ENCODE measurements at places on chromosomes 13 and 19.

DNA sequence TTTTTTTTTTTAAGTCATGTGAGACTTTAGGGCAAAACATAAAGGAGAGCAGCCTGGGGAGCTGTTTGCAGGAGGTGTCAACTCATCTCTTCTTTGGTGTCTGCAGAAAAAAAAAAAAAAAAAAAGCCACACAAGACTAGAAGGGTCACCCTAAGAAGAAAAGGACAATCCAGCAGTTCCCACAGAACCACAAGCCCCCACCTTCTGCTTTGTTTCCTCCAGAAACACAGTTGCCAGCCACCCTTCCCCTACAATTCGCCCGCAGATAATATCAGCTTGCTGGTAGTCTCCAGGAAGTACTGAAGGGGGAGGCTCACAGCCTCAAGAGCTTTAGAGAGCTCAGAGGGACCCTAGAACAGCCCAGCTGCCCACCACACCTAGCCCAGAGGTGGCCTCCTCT lies 22.3 kb upstream of the ZBTB7A start:
- DNase-seq = peak; percentile 61

DNA sequence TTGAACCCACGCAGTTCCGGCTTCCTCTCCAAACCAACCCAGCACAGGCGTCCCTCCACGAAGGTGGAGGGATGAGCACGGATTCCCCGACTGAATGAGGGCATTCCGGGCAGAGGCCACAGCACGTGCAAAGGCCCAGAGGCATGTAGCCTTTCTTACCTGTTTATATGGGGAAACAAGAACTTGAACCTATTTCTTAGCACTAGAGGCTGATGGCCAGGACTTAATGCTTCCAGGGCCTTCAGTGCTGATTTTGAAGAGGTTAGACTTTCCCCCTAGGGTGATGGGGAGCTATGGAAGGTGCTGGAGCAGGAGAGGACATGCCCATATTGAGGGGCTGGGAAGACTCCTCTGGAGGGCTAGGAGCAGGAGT lies 2.0 kb downstream of the MAST3 start:
- no peak for DNase-seq

DNA sequence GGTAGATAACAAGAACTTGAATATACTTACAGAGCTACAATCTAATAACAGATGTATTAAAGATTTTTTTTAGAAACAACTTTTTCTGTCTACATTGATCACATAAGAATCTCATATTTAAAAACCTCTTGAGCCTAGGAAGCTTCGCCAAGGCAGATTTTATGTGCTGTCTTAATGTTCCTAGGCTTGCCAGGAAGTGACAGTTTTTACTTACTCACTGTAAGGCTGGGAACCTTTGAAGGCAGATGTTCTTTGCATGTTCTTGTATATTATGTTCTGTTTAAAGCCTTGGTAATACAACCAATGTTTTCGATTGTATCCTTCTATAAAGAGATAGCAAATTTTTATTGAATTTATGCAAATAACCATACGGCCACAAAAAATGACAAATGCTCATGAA lies 492.7 kb downstream of the GPC5 start:
- DNase-seq = no peak

DNA sequence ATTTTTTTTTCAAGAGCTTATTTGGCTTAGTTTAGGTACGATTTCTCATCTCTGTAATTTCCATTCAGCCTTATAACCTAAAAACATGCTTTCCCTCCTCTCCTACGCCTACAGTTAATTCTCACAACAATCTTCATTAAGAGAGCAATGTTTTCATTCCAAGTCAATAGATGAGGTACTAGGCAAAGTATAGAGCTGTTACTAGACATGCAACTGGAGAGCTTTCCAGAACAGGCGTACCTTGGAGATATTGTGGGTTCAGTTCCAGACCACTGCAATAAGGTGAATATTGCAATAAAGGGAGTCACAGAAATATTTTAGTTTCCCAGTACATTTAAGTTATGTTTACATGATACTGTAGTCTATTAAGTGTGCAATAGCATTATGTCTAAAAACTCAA lies 34.8 kb downstream of the TGDS start:
- no peak for DNase-seq

- no peak for DNase-seq
Measured at GRCh38 chr19:32580353-32580900, 563 bp upstream of the PDCD5 start.

DNA sequence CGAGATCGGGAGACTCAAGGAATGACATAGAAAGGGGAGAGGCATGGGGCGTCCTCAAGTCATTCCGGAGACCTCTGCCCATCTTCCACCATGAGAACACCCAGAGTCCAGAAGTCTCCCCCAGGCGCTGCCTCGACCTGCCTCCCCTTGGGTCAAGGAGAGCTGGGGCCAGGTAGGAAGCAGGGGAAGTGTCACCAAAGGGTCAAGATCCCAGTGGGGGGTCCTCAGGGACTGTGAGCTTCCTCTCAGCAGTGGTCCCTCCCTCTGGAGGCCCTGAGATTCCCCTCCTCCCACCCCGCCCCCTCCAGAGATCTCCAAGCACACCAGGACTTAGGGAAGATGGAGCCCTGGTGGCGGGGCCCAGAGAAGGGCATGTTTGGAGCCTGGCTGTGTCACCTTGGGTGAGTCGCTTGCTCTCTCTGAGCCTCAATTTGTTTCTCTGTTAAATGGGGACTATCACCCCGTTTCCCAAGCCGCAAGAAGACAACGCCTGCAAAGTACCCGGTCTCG lies 919 bp downstream of the DACT3 start:
- no peak for DNase-seq

GRCh38 chr19:19554074-19555023 lies 16.3 kb downstream of the CILP2 start:
- peak; percentile 71 for DNase-seq

DNA sequence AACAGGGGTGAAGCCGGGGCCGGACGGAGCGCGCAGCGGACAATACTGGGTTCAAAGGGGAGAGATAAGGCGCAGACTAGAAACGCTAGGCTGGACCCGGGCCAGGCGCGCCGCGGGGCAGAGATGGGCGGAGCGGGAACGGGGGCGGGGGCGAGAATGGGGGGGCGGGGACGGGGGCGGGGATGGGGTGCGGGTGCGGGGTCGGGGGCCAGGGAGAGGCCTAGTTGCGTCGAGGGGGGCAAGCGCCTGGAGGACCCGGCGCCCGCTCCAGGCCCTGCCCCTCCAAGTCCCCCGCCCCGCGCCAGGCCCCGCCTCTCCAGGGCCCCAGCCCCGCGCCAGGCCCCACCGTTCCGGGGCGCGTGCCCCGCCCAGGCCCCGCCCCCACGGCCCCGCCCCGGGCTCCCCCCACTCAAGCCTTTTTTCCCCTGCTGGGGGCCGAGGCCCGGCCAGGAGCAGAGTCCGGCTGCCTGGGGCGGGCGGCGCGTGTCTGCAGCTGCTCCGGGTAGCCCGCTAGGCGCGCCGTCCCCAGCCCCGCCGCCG lies at the start of gene CERS4:
CERS4 (plus strand) TSS at position 449 of the 540 bp plus-strand sequence. CDS start 41,707 bp downstream, outside the sequence.
- peak; percentile 93 for DNase-seq

DNA sequence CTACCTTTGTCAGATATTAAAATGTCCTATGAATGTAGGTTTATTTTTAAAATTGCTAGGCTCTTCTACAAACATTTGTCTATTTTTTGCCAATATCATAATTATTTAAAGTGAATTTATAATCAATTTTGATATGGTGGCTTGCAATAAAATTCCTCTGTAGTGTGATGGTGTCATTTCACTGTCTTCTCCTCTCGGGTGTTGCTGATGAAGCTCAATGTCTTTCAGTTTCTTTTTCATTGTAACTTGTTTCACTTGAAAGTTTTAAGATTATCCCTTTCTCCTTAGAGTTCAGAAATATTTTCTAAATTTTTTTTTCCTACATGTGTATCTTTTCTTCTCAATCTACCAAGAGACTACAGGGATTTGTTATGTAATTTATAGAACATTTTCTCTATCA lies 267.1 kb upstream of the EDNRB start:
- DNase-seq = no peak

DNA sequence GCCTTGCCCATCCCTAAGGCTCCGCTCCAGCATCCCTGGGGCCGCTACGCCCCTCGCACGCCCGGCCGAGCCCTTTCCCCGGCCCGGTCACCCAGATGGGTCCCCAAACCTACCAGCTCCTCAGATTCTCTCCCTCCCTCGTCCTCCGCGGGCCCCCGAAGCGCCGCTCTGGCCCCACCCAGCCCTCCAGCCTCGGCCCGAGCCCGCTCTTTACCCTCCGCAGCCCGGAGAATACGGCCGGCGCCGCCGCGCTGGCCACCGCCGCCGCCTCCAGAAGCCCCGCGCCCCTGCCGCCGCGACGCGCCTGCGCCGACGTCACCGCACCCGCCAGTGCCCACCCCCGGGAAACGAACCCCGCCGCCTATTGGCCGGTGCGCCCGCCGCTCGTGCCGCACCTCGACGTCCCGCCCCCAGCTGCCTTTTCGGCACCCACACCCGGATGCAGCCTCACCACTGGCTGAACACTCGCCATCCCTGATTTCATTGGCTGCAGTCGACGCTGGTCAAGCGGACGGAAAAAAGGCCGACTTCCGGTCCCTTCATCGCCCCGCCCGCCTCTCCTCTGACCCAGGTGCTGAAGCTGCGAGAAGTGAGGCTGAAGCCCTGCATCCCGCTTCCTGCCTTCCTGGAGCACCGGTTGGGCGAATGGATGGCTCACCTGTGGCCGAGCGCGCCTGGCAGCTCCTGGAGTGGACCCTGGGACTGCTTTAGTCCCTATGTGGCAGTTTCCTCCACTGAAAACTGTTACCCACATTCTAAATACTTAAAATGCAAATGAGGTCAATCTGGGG lies at the start of gene DAPK3:
DAPK3 (minus strand) TSS at position 292 of the 791 bp plus-strand sequence. CDS start 1,364 bp downstream, outside the sequence.
- peak; percentile 94 for DNase-seq

DNA sequence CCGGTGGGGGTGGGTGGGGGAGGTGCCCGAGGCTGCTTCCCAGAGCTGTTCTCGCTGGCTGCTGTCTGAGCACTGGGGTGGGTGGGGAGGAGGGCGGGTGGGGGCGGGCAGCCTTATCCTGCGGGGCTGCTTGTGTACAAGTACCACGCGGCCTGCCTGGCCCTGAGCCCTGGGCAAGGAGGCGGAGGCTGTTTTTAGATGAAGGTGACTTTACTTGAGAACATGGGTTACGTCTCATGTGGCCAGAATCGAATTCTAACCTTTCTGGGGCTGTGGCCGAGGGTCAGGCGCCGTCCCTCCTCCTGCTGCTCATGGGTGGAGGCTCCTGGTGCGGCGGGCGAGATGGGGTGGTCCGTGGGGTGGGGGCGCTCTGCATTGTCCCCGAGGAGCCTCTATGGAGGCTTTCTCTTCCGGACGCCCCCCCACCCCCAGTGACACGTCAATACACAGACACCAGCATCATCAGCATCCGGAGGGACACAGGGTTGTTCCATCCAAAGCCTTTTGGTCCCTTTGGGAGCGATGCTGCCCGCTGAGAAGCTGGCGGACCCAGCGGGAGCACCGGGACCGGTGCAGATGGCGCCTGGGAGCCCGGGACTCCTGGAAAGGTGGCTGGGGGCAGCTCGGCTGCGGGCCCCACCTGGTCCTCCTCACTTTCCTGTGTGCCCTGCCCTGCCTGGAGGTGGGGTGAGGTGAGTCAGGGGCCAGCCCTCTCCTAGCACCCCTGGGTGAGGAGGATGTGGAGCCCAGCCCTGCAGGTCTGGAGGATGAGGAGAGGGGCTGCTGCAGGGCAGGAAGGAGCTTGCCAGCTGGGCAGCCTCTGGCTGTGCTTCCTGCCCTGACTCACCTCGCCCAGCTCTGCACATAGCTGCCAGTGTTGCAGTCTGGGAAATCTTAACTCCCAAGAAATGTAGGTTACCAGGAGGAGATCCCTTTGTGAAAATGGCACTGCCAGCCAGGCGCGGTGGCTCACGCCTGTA lies 3.4 kb downstream of the BSG start:
- DNase-seq = no peak

GRCh38 chr19:482186-483041 lies 13.9 kb upstream of the MADCAM1 start:
- DNase-seq = no peak

DNA sequence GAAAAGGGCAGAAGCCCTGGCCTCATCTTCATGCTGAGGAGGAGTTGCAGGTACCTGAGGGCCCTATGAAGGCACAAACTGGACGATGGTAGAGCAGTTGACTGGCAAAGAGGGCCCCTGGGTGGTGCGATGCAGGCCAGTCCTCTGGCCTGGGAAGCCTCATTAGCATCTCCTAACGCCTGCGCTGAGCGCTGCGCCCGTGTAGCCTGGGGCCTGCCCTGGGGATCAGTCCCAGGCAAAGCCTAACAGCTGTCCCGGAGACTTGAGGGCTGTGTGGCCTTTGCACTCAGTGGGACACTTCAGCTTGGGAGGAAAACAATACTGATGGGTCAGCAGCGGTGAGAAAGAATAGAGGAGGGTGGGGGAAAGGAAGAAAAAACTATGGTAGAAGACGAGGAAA lies 187.7 kb downstream of the RAP2A start:
- DNase-seq = no peak

- DNase-seq = no peak
Measured at GRCh38 chr13:28885181-28885580, 65.0 kb downstream of the MTUS2 start.

DNA sequence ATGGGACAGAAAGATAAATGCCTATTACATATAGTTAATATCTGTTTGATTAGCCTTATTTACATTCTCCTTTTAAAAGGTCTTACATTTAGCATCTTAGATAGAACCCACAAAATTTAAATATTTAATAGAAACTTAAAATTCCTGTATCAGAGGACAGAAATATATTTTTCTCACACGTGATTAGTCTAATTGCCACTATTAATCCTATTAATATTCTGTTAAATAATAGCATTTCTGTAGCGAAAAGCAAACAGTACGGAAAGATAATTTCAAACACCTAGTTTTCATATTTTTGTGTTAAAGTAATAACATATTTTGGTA lies 380 bp upstream of the ZNF30 start:
- no peak for DNase-seq

GRCh38 chr19:4376991-4377781 lies 23.2 kb downstream of the SH3GL1 start:
- no peak for DNase-seq

GRCh38 chr13:40063278-40063698 lies 407.8 kb downstream of the COG6 start:
- no peak for DNase-seq

GRCh38 chr19:35977446-35978222 lies 17.4 kb upstream of the SDHAF1 start:
- DNase-seq = no peak

DNA sequence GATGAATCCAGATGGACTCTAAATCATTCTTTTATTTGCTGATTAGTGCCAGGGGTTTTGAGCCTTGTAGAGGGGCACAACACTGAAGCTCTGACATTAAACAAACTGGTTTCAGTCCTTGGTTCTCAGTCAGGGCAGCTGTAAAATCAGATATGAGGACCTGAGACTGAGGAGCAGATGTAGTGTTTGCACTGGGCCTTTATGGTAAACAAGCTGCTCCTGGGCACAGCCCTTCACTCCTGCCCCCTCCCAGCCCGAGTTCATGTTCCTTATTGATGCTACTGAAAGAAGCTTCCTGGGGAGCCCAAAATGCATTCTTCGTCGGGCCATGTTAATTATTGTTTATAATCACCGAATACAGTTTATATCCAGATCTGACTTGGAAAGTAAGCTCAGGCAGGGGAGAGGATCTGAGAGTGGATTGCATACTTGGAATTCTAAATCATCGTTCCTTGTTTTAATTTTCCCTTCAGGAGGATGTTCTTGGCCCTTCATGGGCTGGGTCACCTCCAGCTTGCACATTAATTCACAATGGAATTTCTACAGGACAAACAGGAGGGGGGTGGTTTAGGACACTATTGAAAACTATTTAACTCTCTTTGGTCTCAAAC lies 213.5 kb downstream of the FGF9 start:
- no peak for DNase-seq

GRCh38 chr19:51093510-51094345 lies 11.0 kb upstream of the KLK14 start:
- DNase-seq = no peak

GRCh38 chr19:36013280-36014011 lies 567 bp downstream of the ALKBH6 start:
- DNase-seq = no peak

GRCh38 chr13:36088001-36088400 lies 43.2 kb downstream of the DCLK1 start:
- DNase-seq = no peak

All from CD4-positive, alpha-beta T cell treated with Interleukin-6 for 4 hours (primary cell).